ENCODE measurements at places on chromosomes 6 and 20. TPM values are rescaled to one million over a fixed set of nuclear protein-coding genes. Genes with fewer than 3 reads are reported as not detected.

Gene FAXC
- total RNA-seq: 1.6 TPM

Gene TP53TG5
- total RNA-seq: 0.36 TPM

Gene RNF182
- total RNA-seq: 0.20 TPM

Gene TGIF2
- total RNA-seq: 7.5 TPM

Gene ATP5F1E
- total RNA-seq: 60.8 TPM

Gene ADTRP
- 0.72 TPM for total RNA-seq

Gene GTSF1L
- not detected for total RNA-seq

Gene COL21A1
- 4.9 TPM for total RNA-seq

Gene XKR7
- not detected for total RNA-seq

Gene NOTCH4
- 2.7 TPM for total RNA-seq

Gene FITM2
- total RNA-seq: 3.8 TPM

Gene SPATS1
- total RNA-seq: not detected

Gene BPI
- total RNA-seq: not detected

Gene MYH7B
- not detected for total RNA-seq

Gene TCP11
- not detected for total RNA-seq

Gene ZC3H12D
- 0.36 TPM for total RNA-seq

Gene CLDN20
- not detected for total RNA-seq

Gene SMIM26
- 57.7 TPM for total RNA-seq

Gene DNAJC5
- total RNA-seq: 64.8 TPM

Gene IPCEF1
- total RNA-seq: 1.8 TPM

Gene CFB
- total RNA-seq: 36.1 TPM

Gene ZNF311
- 1.1 TPM for total RNA-seq

Gene ME1
- total RNA-seq: 32.4 TPM

Gene OPN5
- total RNA-seq: not detected

Gene RIN2
- 42.3 TPM for total RNA-seq

Gene STMND1
- total RNA-seq: not detected

Gene LY6G6D
- not detected for total RNA-seq

Gene GJA1
- 116 TPM for total RNA-seq

Gene RTN4IP1
- total RNA-seq: 3.5 TPM

Gene SAMD3
- total RNA-seq: 0.20 TPM

Gene SMOC2
- total RNA-seq: 1.9 TPM

Gene OR5V1
- not detected for total RNA-seq

Gene PROKR2
- total RNA-seq: not detected

All from esophagus mucosa (tissue), 1 donor.